ENCODE measurements at places on chromosomes 12 and 14.

DNA sequence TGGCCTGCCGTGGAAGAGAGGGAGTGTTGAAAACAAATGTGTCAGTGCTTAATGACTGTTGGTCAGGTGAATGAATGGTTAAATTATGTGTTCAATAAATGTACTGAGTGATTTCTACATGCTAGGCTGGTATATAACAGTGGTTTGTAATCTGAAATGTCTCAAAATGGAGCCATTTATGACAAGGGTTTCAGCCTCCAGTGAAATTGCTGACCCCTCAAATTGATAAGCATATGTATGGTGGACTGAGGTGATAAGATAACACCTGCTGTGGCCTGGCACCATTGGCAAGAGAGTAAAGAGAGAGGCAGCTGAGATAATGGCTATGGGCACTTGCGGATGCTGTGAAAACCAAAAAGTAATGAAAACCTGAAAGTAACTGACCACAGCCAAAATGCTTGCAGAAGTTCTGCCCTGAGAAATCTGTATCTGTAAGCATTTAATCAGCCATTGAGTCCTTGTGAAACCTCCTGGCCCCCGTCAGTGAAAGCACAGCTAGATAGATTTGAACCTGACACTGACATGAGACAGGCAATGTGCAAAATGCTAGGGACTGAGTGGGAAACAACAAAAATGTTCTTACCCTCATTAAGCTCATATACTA lies 1.4 kb upstream of the BCAT1 start:
- H3K36me3 ChIP-seq, result peaks cover 2% of the 10 kb centered on the region
- DNase-seq, result no peak
- H3K4me1 ChIP-seq, result peaks cover 49% of the 10 kb centered on the region

DNA sequence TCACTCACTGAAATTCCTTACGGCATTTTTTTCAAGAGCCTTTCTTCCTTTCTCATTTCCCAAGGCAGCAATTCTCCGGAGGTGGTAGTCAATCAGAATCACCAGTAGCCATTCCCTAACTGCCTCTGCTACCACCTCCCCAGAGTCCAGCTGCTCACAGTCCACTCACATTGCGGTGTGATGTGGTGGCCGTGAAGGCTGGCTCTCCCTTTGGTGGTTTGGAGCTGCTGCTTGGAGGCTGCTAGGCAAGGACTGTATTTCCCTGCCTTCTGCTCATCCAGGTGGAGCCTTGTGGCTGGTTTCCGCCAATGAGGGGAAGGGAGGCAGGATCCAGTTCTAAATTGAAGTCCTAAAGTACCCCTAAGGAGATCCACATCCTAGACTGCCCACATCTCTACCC lies 222.0 kb downstream of the ANO2 start:
- H3K27me3 ChIP-seq, result peaks cover 18% of the 10 kb centered on the region
- no peak for DNase-seq
- H3K4me1 ChIP-seq, result no peaks in the 10 kb centered on the region
- H3K4me3 ChIP-seq, result no peak overlapping the region
- H3K36me3 ChIP-seq, result no peaks in the 10 kb centered on the region
- no peak overlapping the region for H3K27ac ChIP-seq

- no peak overlapping the region for H3K27ac ChIP-seq
- H3K27me3 ChIP-seq, result no peaks in the 10 kb centered on the region
- H3K4me1 ChIP-seq, result no peaks in the 10 kb centered on the region
- no peak for DNase-seq
- H3K4me3 ChIP-seq, result no peak overlapping the region
Measured at GRCh38 chr12:65454115-65454787, 175.8 kb downstream of the MSRB3 start.

GRCh38 chr12:57816001-57816854 lies 2.3 kb downstream of the AVIL start:
- H3K27ac ChIP-seq, result no peak overlapping the region
- H3K4me1 ChIP-seq, result no peaks in the 10 kb centered on the region
- no peak for DNase-seq

Measured in activated T-helper 1 cell treated with anti-CD3 and anti-CD28 coated beads, Interleukin-12 subunit alpha, Interleukin-12 subunit beta, Interleukin-2, Interleukin-4 antibody, amounts not matched to agents 30 ng/mL and 10 ng/mL and 1 ng/mL, durations not matched to agents 14 hours and 24 hours and 36 hours (primary cell).